ENCODE measurements at places on chromosomes 6 and 20.

GRCh38 chr20:60867589-60867988, 384.5 kb upstream of the CDH4 start:
- no peak for DNase-seq

DNA sequence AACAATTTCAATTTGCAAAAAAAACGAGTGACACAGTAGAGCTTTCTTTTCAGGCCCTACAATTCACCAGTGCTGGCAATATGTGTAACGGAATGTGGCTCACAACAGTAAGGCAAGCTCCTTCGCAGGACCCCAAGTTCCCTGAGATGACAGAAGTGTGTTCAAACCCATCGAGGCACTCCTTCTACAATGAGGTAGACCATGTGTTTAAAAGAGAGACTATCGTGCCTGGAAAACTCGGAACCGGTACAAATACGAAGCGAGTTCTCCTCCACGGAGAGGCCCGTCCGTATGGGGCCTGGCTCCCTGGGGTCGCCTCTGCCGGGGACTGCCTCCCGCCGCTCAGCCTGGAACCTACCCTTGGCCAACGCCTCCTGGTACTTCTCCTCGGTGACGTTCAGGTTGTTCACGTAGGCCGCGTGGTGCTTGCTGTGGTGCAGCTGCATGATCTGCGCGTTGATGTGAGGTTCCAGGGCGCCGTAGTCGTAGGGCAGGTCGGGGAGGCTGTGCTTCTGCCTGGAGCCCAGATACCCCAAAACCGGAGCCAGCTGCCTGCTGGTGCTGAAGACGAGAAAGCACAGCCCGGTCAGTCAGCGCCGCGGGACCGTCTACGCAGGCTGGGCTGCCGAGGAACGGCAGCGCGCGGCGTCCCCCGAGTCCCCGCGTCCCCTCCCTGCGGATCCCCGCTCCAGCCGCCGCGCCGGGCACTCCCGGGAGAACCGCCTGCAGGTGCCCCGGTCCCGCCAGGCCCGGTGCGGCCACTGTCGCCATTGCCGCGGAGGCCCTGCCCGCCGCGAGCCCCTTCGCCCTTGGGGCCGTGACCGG, 526 bp downstream of the SOD2 start:
- peak; percentile 25 for DNase-seq

DNA sequence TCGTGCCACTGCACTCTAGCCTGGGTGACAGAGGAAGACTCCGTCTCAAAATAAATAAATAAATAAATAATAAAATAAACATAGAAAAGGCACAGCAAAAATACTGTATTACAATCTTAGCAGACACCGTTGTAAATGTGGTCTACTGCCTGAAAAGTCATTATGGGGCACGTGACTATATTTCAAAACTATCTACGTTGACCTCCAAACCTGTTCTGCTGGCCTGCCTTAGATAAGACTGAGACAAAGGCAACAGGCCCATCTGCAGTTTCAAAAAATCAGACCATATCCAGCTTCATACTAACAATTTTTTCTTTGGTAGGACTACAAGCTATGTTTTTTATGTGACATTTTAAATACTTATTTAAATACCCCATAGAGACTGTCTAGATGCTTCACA, 59.1 kb downstream of the AGPAT4 start:
- DNase-seq, result no peak

DNA sequence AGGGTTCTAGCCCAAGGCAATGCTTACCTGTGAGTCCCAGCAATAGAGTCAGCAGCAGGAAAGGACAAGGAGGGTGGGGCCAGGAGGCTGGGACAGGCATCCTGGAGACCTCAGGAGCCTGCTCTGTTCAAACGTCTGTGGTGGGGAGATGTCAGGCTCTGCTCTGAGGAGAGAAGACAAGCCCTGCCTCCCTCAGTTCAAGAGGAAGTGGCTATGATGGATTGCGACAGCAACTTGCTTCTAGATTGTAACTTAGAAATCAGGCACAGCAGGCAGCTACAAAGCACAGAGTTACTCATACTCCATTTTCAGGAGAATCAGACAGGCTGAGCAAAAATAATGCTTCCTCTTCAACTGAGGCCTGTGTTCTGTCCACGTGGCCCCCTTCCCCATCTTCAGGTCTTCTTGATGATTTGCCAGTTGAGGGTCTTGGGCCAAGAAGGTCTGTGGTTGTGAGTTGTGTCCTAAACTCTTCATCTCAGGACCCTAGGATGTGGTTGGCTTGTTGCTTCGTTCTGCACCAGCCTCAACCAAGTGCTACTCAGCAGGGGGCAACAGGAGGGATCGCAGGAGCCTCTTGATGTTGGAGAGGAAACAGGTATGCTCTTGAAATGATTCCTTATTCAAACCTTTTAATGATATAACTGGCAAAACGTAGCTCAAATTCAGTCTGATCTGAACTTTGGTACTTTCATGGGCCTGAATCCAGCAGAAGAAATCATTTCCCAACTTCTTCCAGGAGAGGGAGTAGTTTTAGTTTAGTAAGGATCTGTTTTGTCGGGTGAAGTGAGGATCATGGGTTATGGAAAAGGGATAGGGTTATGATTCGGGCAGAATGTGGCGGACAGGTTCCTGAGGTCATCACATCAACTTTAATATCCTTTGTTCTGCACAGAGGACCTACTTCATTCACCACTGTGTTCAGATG, 31.0 kb downstream of the SIRPB1 start:
- DNase-seq, result no peak

GRCh38 chr20:61871913-61872312, 193.8 kb downstream of the TAF4 start:
- no peak for DNase-seq
